Stromal cell of bone marrow (primary cell): ENCODE measurements at places on chromosomes 3 and 15.

DNA sequence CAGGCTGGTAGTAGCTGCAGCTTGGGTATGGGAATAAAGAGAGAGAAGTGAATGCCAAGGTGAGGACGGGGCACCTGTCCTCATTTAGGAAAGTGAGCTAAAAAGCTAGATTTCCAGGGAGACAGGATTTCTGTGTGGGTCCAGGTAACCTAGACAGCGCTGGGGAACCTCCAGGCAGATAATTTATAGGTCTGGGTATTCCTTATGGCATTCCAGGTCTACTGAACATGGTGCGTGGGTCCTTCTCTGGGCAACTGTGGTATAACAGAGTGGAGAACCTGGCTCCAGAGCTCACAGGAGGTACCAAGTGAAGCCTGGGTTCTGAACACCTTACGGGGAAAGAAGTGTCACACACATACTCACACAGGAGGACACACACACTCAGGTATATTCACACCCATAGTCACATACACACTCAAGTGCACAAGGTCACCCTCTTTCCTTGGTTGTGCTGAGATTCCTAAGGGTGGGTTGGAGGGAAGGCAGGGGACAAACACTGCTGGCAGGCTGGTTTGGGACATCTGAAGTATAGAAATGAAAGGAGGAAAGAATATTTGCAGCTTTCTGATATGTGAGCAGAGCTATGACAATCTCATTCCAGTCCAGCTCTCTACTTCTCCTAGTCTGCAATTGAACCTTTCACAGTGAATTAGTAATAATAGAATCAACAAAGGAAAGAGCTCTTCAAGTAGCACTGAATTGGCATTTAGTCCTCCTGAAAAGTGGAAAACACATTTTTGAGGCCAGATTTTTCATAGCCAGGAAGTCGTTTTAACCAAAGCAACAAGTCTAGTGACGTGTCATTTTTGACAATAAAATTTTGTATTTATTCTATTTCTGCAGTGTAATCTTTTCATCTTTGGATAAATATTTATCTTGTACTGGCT, 37.4 kb upstream of the ITGA11 start:
- peak; percentile 50 for DNase-seq

DNA sequence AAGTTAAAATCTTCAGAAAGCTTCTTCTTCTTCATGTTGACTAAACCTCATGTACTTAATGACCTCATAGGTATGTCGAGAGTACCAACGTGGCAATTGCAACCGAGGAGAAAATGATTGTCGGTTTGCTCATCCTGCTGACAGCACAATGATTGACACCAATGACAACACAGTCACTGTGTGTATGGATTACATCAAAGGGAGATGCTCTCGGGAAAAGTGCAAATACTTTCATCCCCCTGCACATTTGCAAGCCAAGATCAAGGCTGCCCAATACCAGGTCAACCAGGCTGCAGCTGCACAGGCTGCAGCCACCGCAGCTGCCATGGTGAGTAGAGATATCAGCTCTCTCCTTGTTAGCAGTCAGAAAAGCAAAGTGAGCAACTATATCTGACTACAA, 176.5 kb downstream of the MBNL1 start:
- no peak for DNase-seq

DNA sequence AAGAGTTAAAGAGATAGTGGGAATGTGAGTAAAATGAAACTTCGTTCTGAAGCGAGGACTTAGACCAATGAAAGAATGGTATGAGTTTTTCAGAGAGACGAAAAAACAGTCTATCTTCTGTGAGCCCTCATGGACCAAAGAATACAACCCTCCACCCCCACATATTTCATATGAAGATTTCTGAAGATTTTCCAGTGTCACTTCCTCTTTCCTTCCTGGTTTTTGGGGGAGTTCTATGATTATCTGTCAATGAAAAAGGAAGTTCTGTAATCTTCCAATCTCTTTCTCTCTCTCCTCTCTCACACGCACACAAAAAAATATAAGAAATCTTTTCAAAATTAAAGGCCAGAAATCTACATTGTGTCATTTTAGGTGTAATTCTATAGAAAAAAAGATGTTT, 27.7 kb downstream of the CMSS1 start:
- DNase-seq: no peak

- DNase-seq: no peak
Measured at GRCh38 chr15:48803877-48804276, 7.0 kb downstream of the CEP152 start.

GRCh38 chr3:312911-313310, 116.3 kb downstream of the CHL1 start:
- DNase-seq: no peak

DNA sequence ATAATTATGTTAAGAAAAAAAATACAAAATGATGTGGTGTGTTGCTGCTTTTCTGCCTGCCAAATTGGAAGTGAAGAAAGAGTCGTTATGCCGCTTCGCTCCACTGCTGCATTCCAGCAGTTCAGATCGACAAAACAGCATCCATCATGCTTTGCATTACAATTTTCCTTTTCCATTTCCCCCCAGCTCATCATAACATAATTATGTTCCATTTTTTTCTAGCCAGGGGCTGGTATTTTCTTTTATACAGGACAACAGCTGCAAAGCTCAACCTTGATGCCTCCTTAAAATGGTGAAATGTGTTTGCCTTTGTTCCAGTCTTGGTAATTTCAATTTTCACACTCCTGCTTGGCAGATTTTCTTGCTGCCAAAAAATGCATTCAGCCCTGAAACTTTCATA, 44.9 kb upstream of the KBTBD12 start:
- DNase-seq: no peak

DNA sequence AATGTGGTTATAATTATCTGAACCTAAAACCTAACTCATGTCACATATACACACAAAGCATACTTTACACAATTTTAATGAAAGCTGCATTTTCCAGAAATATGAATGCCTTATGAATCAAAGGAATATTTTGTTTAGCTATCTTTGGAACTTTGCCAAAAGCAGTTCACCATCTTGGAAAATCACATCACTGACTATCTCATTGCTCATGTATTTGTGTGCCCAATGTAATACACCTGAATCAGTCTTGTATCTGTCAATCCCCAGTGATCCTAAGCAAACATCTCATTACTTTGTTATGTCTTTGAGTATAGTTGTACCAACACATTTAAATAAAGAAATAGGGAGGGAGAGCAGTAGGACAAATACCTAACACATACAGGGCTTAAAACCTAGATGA, 15.6 kb upstream of the CD47 start:
- DNase-seq: no peak

DNA sequence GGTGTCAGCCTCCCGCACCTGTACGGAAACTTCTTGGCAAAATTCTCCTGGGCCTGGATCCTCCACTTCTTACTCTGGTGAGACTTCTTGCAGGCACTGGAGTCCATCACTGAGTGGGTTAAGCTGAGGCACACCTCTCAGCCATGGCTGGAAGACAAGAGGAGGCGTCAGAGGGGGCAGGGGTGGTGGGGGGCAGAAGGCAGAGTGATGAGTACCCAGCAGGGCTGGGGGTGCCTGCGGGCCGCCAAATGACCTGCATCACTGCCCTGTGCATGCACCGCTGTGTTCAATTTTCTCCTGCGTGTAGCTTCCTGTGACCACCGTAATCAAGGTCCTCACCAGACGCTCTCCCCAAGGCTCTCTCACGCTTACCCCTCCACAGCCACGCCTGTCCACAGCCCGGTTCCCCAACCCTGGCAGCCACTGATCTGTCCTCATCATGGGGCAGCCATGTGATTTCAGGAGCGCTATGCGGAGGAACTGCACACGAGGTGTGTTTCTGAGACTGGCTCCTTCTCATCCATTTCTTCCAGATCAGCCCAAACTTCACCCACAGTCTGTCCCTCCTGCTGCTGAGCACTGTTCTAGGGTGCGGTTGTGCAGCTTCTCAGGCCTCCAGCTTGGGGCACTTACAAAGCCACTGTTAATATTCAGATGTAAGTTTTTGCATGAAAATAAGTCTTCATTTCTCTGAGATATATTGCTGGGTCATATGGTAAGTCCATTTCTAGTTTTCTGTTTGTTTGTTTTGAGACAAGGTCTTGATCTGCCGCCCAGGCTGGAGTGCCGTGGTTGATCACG, 5.2 kb downstream of the C3orf22 start:
- DNase-seq: no peak

DNA sequence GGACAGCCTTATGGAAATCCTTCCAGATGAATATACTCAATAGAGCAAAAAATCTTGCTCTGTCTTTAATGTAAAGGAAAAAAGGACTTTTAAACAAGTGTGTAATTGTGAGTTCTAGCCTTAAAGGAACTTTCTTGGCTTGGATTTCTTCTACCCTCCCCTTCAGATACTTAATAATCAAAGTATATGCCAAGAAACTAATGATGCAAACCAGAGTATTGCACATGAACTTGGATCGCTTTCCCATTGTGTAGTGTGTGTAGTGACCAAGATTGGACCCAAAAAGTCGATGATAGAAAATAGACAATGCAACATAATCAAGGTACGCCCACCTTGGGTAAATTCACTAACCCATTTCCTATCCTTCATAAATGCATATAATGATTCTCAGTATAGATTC, 123.8 kb downstream of the TIGIT start:
- no peak for DNase-seq

DNA sequence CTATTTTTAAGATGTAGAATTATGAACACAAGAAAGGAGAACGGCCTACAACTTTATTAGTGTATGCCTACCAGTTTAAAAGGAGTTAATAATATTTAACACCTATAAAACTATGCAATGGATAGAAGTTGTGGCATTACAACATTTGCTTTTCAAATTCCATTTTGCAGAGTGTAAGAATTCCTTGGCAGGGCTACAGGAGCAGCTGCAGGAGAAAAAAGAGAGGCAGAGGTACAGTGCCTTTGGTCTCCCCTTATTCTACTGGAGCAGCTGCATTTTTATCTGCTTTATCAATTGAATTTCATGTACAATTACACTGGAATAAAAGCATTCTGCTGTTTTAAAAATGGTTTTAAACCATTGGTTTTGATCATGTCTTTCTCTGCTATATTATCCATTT, 145.7 kb upstream of the KCNH8 start:
- no peak for DNase-seq

DNA sequence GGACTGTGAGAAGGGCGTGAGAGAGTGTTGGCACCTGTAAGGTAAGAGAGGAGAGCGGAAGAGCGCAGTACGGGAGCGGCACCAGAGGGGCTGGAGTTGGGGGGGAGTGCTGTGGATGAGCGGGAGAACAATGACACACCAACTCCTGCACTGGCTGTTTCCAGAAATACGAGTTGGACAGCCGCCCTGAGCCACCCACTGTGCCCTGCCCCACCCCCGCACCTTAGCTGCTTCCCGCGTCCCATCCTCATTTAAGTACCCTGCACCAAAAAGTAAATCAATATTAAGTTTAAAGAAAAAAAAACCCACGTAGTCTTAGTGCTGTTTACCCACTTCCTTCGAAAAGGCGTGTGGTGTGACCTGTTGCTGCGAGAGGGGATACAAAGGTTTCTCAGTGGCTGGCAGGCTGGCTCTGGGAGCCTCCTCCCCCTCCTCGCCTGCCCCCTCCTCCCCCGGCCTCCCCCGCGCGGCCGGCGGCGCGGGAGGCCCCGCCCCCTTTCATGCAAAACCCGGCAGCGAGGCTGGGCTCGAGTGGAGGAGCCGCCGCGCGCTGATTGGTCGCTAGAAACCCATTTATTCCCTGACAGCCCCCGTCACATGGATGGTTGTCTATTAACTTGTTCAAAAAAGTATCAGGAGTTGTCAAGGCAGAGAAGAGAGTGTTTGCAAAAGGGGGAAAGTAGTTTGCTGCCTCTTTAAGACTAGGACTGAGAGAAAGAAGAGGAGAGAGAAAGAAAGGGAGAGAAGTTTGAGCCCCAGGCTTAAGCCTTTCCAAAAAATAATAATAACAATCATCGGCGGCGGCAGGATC, at the start of gene SOX2:
TSS of gene SOX2 (plus strand) at position 601 of the 811 bp plus-strand sequence. CDS start 436 bp downstream, outside the sequence.
- peak; percentile 15 for DNase-seq

GRCh38 chr3:183870563-183870962, 14.1 kb downstream of the PARL start:
- no peak for DNase-seq

DNA sequence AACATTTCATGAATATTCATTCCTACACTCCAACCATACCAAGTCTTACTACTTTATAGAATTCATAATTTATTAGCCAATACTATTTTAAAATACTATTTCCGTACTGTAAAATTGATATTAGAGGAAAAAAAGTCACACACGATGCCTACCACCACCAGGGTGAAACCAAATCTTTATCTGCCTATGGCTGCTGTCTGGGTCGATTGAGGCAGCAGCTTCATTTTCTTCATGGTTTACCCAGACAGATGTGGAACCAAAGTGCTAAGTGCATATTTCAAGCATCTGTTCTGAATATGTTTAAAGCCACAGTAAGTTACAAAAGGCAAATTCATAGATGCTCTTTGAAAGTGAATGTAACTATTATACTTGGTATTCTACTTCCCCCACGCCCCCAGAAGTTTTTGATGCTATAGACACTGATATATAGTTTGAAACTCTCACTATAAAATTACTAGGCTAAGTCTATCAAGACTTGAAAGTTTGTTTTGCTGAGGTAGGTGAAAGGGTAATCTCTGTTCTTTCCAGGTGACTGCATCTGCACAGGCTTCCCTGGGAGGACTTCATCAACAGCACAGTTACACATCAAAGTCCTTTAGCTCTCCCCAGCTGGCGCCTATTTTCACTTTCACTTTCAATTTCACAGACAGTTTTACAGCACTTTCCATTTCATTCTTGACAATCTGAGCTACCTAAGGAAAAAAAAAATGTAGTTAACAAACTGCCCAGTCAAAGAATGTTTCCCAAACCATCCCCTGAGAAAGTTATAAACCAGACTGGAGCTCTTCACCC, 113.9 kb downstream of the POLQ start:
- DNase-seq: peak; percentile 48

DNA sequence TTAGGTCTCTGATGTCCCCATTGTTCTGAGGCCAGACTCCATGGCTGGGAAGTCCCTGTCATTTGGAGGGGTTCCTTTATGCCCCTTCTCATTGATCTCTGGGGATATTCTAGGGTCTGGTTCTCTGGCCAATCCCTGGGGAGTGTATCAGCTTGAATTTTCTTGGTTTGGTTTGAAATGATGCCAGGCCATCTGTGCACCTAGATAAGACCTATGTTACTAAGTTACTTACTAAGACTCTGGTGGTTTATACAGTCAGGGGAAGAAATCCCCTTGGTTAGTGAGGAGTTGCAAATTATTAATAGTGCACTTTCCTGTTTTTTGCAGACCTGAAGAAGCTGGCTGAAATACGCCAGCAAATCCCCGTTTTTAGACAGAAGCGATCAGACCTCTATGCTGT, 20.3 kb downstream of the NIT2 start:
- DNase-seq: no peak
